ENCODE measurements at places on chromosomes 16 and 17. TPM values are rescaled to one million over a fixed set of nuclear protein-coding genes. Genes with fewer than 3 reads are reported as not detected.

Gene TNK1
- 0.28 TPM for total RNA-seq

Gene DLX3
- total RNA-seq, result not detected

Gene PYDC1
- not detected for total RNA-seq

Gene KRT27
- total RNA-seq, result not detected

Gene PHF23
- 37.7 TPM for total RNA-seq

Gene ZNF624
- 5.1 TPM for total RNA-seq

Gene SPATA33
- total RNA-seq, result 2.9 TPM
